Stimulated activated CD8-positive, alpha-beta memory T cell treated with anti-CD3 and anti-CD28 coated beads, Interleukin-2, amount 100 ng/mL, for 1 hour (primary cell): ENCODE measurements at places on chromosomes 16 and 17.
A peak's percentile ranks its signal among the peaks of the same experiment; 100 is the strongest.

DNA sequence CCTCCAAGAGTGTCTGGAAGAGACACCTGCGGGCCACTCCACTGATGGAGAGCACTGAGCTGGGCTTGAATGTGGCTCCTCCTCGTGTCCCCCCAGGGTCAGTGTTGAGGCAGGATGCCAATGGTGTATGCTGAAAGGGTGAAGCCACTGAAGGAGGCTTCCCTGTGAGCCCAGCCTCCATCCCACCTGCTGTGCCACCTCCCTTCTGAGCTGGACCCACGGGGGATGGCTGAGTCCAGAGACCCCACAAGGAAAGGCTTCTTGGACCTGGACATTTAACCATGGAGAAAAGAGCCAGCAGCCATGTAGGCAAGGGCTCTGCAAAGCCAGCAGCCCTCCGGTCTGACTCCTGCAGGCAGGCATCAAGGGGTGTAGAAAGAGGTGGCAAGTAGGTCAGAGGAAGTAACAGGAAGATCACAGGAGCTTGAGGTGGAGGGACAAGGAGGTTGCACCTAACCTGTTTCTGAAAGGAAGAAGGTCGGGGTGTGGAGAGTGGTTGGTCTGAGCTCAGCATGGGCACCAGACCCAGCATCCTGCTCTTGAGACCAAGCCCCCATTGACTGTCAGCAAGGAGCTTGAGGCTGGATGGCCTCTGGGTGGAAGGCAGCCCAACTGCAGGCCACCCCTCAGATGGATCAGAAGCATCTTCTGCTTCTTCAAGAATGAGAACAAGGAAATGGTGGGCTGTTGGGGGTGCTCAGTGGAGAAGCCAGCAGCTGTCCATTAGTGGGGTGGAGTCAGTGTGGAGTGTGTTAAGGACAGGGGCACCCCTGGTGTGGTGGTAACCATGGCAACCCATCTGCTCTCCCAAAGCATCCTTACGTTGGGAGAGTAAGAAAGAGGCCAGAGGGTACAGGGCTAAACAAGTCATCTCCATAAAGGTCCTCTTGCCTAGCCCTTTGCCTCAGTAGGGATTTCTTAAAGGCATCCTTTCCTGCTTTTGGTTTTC, 80.7 kb downstream of the PLD6 start:
- no peak for DNase-seq

- no peak for DNase-seq
Observed at GRCh38 chr16:49489686-49490320, 116.2 kb downstream of the C16orf78 start.

- DNase-seq = no peak
Observed at GRCh38 chr16:8885674-8886592, 3.8 kb downstream of the LITAFD start.

GRCh38 chr17:61361084-61361483, 38.6 kb upstream of the TBX2 start:
- no peak for DNase-seq

GRCh38 chr16:10385725-10386516, at the start of gene ATF7IP2:
Gene ATF7IP2, plus strand, starts transcription at chr16:10386061. Its CDS starts 44,560 bp downstream, at chr16:10430621.
- peak; percentile 80 for DNase-seq

GRCh38 chr17:50424246-50424995, 1.6 kb upstream of the ACSF2 start:
- DNase-seq = no peak

DNA sequence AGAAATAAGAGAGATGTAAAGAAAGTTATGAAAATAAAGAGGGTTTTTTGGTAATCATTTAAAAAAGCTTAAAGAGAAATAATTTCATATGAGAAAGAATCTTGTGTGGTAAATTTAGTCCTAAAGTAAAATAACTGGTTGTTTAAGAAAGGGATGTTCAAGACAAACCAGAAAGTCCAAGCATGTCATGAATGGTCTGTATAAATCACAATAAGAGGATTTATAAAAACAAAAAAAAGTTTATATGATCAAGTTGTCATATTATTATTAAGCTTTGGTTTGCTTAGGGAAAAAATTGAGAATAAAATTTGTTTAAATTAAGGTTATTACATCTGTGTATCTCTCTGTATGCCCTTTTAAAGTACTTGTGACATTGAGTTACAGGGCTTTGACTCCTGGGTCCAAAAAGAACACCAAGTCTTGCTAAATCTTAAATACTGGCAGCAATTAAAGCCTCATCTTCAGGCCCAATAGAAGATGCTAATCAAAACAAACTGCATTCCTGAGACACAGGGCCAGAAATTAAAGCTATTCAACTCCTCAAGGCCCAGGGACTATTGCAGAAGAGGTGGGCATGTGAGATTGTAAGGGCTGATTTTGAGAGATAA, 15.6 kb upstream of the TRIM25 start:
- no peak for DNase-seq

GRCh38 chr16:23486480-23486879, 23.8 kb downstream of the GGA2 start:
- DNase-seq = no peak

- peak; percentile 76 for DNase-seq
Observed at GRCh38 chr17:28750178-28751047, 6.6 kb downstream of the TRAF4 start.

DNA sequence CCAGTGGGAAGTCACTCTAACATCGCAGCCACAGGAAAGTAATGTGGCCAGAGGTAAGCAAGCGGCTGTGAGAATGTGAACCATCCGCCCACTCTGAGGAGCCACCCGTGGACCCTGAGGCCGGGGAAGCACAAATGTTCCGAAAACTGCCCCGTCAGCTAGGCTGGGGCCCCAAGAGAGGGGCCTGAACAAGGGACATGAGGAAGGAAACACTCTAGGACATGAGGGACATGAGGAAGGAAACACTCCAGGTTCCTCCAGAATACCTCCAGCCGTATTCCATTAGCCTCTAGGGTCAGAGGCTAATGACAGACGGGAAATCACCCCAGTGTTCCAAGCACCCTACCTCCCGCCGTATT, 317 bp downstream of the TEFM start:
- no peak for DNase-seq

DNA sequence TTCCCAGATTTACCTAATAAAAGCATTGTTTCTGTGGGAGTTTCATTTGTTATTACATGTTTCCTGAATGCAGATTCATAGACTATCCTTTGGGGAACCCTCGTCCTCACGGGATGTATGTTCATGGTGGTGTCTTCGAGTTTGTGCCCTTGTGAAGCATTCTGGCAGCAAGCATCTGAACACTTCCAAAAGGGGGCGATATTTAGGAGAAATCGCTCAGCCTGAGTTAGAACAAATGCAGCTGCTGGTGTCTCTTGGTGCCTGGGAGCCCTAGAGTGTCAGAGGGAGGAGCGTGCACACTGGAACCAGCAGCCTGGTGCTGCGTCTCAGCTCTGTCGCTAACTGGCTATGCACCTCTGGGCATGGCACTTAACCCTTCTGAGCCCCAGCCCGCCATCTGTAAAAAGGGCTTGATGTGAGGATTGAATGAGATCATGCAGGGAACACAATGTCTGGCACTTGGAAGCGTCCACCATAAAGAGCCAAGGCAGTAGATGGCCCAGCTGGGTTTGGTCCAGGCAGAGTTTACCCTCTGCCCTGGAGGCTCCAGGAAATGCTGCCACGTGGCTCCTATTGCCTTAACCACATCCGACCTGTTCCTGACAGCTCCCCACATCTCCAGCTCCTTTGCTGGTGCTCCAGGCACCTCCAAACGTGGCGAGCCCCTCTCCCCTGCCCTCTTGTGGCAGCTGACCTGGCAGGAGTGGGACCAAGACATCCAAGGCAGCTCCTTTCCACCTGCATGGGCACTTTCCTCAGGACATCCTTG, 25.0 kb upstream of the C16orf78 start:
- DNase-seq = no peak
